Activated gamma-delta T cell (primary cell): ENCODE measurements at places on chromosomes 5 and 9.

GRCh38 chr5:37849641-37850040, 9.8 kb upstream of the GDNF start:
- no peak for DNase-seq

DNA sequence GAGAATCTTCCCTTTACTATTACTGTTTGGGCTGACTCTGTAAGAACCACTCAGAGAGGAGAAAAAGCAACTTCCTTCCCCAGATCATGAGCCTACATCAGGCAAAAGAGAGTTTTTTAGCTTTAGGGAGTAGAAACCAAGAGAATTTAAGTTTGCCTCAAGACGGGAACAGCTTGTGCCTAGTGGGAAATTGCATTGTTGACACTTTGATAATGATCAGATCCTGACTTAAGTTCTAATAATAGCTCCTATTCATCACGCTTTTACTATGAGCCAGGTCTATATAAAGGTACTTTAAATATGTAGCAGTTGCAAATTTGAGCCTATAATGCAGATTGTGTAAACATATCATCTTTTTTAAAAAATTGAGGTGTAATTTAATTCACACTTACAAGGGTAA, 298.2 kb downstream of the MAN2A1 start:
- no peak for DNase-seq

DNA sequence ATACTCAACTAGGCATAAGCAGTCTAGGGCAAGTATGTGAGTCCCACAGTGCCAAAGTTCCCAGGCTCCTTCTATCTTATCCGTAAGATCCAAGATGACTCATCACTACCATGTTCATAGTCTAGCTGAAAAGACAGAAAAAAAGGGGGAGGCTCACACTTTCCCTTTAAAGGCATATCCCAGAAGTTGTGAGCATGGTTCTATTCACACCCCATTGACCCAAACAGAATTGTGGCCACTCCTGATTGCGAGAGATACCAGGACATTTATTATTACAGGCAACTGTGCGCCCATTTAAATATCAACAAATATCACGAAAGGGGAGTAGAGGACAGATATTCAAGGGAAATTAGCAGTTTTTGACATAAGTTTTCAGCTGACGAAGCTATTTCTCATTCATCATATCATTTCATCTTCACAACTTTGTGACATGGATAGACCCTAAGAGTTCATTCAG, 8.1 kb upstream of the PFDN1 start:
- DNase-seq = no peak

GRCh38 chr9:22049411-22049810, 40.3 kb upstream of the CDKN2B start:
- DNase-seq = no peak

GRCh38 chr9:131259916-131260597, 16.3 kb downstream of the FAM78A start:
- DNase-seq = no peak

- no peak for DNase-seq
Measured at GRCh38 chr5:150082374-150082773, 4.0 kb downstream of the CSF1R start.

GRCh38 chr5:143001764-143002351, 231.7 kb downstream of the ARHGAP26 start:
- no peak for DNase-seq

DNA sequence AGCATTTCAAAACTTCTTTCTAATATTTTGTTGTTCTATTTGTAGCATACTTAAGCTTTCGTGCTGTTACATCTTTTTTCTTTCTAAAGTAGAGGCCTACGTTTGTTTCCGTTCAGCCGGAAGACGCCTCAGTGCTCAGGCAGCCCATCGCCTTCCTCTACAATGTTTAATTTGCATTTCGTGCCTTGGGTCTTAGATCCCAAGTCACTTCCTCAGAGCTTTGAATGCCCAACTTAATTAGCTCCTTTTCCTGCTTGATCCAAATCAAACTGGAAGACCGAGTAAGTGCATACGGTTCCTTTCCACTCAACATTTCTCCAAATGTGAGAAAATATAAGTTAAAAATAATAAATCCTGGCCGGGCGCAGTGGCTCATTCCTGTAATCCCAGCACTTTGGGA, 43.2 kb downstream of the MRPL36 start:
- DNase-seq = no peak

DNA sequence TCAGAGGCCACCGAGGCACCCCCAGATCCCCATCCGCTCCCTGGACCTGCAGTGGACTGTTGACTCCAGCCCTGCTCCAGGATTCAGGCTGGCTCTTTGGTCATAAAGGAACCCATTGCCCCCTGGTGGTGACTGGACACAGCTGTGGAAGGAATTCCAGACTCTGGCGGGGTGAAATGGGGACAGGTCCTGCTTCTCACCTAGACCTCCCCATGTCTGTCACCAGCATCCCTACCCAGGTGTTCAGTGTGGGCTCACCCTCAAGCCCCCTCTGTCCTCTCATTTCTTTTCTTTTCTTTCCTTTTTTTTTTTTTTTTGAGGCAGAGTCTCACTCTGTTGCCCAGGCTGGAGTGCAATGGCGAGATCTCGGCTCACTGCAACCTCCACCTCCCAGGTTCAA, 25.5 kb upstream of the STXBP1 start:
- no peak for DNase-seq

GRCh38 chr9:123835821-123836220, 94.1 kb downstream of the DENND1A start:
- DNase-seq = no peak

GRCh38 chr9:104247899-104248460, 153.9 kb downstream of the SMC2 start:
- no peak for DNase-seq

DNA sequence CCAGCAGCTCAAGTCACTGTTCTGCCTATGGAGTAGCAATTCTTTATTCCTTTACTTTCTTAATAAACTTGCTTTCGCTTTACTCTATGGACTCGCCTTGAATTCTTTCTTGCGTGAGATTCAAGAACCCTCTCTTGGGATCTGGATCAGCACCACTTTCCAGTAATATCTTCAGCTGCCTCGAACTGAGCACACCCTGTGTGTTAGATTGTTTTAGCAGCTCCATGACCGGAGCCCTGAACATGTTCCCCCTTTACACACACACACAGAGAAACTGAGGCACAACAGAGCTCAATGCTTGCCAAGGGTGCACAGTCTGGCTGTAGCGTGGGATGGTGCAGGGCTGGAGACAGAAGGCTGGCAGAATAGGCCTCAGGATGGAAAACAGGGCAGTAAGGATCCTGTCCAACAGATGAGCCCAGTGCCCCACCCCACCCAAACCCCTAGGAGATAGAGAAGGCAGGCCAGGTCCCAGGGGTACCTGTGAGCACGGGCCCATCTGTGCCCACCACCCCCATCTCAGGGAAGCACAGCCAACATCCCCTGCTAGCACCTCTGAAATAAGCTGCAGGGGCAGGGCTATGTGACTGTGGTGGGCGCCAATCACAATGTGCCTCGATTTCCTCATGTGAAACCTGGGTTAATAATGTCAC, 27.9 kb downstream of the BICD2 start:
- no peak for DNase-seq

- no peak for DNase-seq
Measured at GRCh38 chr5:160537116-160537515, 115.5 kb downstream of the PTTG1 start.

DNA sequence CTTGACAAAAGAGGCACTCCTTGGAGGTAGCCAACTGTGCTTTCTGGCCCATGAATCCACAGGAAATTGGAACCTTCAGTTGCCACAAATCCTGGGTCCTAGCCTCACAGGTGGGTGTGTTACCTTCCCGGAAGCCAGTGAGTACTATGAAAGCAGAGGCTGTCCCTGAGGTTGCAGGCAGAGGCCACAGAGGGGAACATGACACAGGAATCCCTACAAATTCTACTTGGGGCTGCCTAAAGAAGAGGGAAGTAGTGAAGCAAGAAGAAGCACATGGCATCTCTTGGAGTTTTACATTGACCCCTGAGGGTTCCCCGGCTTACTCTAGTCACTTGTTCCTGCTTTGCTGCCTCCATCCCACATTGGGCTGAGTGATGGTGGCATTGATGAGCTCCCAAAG, 2.6 kb downstream of the SLC22A5 start:
- no peak for DNase-seq

DNA sequence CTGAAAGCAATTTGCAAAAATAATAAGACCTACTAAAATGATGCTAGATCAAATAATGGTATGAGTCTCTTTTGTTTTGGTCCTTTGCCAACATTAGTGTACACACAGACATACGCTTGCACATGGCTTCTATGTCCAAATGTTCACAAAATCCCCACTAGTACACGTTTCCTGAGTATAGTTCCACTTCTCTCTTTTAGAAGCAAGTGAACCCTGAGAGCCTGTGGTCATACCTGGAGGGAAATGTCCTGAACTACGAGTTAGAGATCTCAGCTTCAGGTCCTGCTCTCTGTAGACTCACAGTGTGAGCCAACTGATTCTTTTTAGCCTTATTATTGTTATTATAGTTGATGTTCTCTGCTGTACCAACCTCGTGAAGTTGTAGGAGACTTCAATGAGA, 47.3 kb upstream of the ACTBL2 start:
- DNase-seq = no peak

- DNase-seq = no peak
Measured at GRCh38 chr9:119050281-119050680, 319.0 kb downstream of the BRINP1 start.

GRCh38 chr5:113232667-113233066, 202.1 kb downstream of the TSSK1B start:
- no peak for DNase-seq

DNA sequence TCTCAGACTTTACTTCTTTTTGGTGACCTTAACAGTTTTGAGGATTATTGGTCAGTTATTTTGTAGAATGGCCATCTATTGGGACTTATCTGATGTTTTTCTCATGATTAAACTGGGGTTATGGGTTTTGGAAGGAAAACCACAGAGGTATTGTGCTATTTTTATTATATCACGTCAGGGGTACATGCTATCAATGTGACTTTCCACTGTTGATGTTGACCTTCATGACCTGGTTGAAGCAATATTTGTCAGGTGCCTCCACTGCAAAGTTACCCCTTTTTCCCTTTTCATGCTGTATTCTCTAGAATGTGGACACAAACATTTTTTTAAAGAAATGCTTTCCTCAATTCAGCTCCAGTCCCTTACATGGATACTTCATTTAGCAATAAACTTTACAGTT, 152.8 kb upstream of the TSLP start:
- no peak for DNase-seq

GRCh38 chr5:82702046-82702445, 375.1 kb downstream of the TMEM167A start:
- DNase-seq = no peak

- DNase-seq = no peak
Measured at GRCh38 chr5:161630948-161631347, 54.6 kb upstream of the GABRA6 start.

DNA sequence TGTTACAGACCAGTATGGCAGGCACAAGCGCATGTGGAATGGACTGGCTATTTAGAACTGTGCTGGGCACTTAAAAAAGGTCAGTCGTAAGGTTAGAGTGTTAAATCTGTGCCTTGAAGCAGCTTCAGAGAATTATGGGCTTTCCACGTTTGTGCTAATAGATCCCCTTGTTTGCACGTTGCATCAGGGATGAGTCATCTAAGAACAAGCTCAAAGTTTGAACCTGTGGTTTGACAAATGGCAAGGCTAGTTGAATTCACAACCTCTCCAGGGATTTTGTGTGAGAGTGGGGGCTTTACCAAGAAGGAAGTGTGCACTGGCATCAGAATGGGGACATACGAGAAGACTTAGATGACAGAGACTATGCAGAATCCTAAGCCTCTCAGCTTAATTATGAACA, 249.6 kb downstream of the IRX1 start:
- no peak for DNase-seq

DNA sequence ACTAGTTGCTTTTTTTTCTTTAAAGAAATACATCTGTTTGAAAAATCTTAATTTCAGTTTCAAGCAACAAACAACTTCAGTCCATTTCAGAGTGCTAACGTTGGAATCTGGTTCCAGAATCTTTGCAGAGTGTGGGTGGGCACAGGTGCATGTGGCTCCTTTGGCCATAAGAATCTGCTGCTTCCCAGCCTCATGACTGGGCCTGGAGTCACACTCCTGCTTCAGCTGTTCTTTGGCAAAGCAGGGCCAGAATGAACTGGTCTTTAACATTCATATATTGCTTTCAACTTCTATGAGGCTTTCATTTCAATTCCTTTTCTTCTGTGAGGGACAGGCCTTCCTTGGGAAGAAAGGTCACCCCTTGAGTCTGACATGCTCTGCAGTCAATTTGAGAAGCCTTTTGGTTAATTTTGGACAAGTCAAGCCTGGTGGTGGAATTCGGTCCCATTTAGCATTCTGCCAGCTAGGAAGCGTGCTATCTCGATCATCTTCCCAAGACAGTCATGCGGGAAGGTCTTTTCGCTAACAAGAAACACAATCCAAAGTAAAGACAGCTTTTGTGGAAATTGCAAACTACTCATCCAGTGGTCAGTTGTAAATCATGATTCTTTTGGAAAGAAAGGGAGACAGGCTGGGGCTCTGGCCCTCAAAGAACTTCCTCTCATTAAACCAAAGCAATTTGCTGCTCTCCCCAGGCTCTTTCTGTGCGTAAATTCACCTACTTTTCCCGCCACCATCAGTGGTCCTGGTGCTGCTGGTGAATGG, 55.2 kb downstream of the SLC1A3 start:
- no peak for DNase-seq

DNA sequence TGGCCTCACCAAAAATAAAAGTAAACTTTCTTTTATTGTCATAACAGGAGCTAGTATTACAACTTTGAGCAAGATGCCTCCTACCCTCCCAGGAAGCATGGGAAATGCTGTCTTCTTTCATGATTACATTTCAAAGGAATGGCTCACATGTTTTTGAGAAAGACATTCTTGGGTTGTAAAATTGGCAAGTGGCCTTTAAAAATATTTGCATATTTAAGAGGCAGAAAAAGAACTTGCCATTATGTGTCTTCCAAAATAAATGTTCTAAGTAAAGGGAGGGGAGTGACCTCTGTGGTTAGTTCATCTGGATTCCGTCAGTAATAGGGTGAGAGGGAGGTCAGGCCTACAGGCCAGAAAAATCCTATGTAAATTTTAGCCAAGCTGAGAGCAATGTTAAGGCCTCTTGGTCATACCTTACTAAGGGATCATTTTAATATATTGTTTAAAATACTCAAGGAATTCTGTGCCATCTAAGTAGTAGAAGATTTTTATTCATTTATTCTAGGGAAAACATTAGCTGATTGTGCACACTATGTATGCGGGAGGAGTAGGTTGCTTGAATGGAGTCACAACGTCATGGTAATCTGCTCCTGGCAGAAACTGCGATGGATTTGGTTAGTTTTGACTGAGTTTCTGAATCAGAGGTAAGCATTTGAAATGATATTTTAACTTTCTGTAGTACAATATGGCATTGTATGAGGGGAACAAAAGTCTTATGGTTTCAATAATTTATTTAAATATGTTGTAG, 1485.7 kb upstream of the CDH9 start:
- DNase-seq = no peak

GRCh38 chr9:111917980-111918379, 21.4 kb downstream of the UGCG start:
- DNase-seq = no peak
